GM12892 (cell line): ENCODE measurements at places on chromosomes 7 and 10.

- DNase-seq = no peak
Observed at GRCh38 chr7:30114536-30115238, 20.1 kb upstream of the MTURN start.

DNA sequence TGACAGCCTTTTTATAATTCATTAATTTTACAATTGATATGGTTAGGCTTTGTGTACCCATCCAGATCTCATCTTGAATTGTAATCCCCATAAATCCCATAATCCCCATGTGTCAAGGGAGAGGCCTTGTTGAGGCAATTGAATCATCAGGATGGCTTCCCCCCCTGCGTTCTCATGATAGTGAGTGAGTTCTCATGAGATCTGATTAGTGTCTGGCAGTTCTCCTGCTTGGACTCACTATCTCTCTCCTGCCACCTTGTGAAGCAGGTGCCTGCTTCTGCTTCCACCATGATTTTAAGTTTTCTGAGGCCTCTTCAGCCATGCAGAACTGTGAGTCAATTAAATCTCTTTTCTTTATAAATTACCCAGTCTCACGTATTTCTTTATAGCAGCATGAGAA lies 165.7 kb upstream of the GNAI1 start:
- no peak for DNase-seq

DNA sequence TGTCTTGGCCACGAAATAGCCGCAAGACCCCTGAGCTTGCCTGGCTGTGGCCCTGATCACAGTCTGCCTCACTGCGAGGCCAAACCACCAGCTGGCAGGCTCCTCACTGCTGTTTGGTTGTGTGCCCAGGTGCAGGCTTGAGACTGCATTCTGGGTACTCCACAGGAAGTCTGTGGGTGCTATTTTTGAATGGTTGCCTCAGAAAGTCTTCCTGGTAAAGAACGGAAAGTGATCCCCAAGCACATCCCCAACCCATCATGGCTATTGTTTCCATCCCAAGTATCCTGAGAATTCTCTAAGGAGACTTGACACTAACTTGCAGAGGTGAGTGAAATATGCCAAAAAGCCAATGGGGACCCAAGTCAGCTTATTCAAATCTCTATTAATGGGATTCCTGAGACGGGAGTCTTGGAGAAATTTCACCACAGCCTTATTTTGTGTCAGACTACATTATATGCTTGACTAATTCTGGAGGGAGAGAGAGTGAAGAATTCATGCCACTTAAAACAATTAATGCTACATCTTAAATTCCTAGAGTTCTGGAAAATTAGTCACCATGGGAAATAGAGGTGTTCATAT lies 170.9 kb downstream of the RAMP3 start:
- DNase-seq = no peak

GRCh38 chr7:123916240-123916724 lies 8.8 kb upstream of the SPAM1 start:
- no peak for DNase-seq

DNA sequence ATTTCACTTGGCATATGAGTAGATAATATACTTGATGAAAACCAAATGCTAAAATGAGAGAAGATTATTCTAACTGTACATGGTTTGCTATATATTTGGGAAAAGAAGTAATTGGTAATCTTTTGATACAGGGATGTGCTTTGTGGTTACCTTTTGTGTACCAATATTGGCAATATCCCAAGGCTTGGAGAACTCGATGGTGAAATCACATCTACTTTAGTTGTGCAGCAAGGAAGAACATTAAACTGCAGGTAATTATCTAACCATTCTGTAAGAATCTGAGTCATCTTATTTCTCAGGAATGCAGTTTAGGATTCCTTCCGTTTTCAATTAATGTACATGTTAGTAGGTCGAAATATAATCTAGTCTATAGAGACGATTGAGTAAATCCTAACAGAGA lies 64.1 kb downstream of the SRI start:
- DNase-seq = no peak

GRCh38 chr7:118040562-118040961 lies 143.4 kb upstream of the LSM8 start:
- DNase-seq = no peak

GRCh38 chr7:77442636-77443035 lies 26.5 kb upstream of the GSAP start:
- no peak for DNase-seq

GRCh38 chr10:3064423-3064822 lies 2.9 kb upstream of the PFKP start:
- no peak for DNase-seq

DNA sequence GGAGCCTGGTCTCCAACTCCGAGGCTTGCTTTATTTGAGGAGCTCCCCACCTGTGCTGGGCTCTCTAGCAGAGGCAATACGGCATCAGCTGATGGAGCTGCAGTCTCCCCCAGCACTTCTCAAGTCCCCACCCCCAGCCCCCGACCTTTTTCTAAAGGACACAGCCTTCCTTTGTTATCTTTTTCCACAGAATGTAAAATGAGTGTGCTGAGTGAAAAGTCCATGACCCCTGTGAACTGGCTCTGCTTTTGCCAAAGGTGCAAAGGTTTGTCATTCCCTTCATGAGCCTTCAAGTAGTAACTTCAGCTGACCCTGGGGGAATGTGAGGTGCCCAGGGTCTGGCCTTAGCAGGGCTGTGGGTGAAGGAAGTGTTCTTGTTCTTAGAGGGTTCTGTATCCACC lies 25.5 kb downstream of the LRRC4 start:
- no peak for DNase-seq

DNA sequence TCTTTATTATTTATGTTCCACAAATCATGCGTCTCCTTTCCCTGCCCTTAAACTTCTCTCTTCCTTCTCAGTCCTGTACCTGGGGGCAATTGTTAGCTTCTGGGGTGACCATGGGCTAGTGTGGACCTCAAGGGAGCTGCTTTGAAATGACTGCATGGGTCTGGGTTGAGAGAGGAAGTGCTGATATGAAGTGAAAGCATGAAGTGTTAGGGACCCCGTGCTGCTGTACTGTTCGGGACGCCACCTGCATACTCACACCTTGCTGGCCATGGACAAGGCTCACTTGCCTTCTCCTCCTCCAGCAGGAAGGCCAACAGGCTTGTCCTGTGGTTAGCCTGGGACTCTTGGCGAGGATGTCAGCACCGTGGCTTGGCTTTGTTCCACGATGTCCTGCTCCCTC lies 56.7 kb downstream of the MTPN start:
- DNase-seq = no peak

DNA sequence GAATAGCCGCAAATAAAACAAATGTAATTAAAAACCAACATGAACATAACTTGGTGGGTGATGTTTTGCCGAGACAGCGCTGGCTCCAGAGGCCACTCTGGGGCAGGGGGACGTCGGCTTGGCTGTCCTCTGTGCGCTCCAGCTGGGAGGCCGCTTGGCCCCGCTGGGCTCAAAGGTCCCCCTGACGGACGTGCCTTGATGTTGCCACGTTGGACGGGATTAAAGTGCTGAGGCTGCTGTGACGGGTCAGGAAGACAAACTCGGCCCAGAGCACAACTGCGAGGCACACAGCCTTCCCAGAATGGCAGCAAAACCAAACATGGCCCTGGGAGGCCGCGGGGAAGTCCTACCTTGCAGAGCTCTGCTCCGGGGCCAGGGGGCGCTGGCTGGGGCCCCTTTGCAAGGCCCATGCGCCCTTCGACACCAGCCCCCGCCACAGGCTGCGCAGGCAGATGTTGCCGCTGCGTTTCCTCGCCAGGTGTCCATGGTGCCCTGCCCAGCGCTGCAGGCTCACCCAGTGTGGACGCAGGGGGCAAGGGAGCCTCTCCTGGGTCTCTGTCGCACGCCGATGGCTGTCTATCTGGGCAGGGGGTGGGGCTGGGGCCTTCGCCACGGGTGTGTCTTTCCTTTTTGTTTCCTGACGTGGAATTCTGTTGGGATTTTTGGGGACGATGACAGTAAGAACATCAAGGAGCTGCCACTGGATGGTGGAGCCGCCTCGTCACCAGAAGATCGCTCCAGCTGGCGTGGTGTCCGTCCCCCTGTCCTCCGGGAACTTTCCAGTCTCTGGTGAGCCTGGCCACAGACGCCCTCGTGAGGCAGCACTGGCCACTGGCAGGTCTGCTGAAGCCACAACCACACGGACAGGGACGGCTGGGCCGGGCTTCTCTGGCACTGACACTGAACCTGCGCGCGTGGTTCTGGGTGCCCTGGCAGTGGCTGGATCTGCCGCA lies 99.6 kb upstream of the DIP2C start:
- DNase-seq = no peak

- peak; percentile 19 for DNase-seq
Observed at GRCh38 chr10:60237977-60238758, 151.5 kb downstream of the ANK3 start.

- no peak for DNase-seq
Observed at GRCh38 chr10:44427479-44427878, 42.6 kb upstream of the CXCL12 start.

GRCh38 chr7:98250789-98251188 lies 1.2 kb downstream of the TECPR1 start:
- DNase-seq = no peak

GRCh38 chr7:109964780-109965179 lies 1126.1 kb upstream of the LRRN3 start:
- no peak for DNase-seq

- DNase-seq = no peak
Observed at GRCh38 chr10:33189363-33189762, 145.1 kb downstream of the NRP1 start.

- no peak for DNase-seq
Observed at GRCh38 chr7:43952028-43952427, 25.8 kb downstream of the UBE2D4 start.

GRCh38 chr10:117131376-117132327 lies 6.4 kb downstream of the VAX1 start:
- DNase-seq = no peak

GRCh38 chr10:44949915-44950314 lies 9.7 kb upstream of the RASSF4 start:
- DNase-seq = no peak

- no peak for DNase-seq
Observed at GRCh38 chr10:78441694-78442093, 408.0 kb downstream of the RPS24 start.

GRCh38 chr7:55534262-55534915 lies 37.9 kb downstream of the VOPP1 start:
- DNase-seq = peak; percentile 64

GRCh38 chr10:75889051-75889450 lies 457.6 kb downstream of the LRMDA start:
- no peak for DNase-seq

DNA sequence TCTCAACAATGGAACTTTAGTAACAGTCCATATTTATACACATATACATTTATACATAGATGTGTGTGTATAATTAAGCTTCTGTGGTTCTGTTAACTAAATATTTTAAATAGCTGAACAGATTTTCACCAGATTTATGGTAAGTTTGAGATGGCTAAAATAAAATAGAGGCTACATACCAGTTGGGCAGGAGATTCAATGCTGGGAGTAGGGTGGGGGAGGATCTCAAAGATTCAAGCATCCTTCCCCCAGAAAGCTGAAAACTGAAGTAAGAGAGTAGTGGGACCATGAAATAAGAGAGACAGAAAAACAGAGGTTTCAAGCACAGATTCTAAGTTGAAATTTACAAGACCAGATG lies 14.0 kb downstream of the LRRC17 start:
- DNase-seq = no peak

DNA sequence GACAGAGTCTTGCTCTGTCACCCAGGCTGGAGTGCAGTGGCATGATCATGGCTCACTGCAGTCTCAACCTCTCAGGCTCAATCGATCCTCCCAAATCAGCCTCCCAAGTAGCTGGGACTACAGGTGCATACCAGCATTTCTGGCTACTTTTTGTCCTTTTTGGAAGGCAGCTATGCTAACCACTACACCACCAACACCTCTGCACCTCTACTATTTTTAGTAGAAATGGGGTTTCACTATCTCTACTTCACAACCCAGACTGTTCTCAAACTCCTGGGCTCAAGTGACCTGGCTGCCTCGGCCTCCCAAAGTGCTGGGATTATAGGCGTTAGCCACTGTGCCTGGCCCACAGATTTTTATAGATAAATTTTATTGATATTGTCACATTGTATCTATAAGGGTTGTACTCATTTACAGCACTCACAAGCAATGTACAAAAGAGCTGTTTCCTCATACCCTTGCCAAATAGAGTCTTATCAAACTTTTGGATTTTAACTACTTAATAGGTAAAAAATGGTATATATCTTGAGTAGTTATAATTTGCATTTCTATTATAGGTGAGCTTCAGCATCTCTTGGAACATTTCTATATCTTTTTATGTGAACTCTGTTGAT lies 23.7 kb downstream of the PRR15 start:
- no peak for DNase-seq

- no peak for DNase-seq
Observed at GRCh38 chr10:95518455-95519452, 42.4 kb downstream of the SORBS1 start.
